ENCODE measurements at places on chromosomes 6 and 20.
A peak's percentile ranks its signal among the peaks of the same experiment; 100 is the strongest.

- no peak for DNase-seq
Observed at GRCh38 chr6:33319939-33320314, 2.4 kb upstream of the ZBTB22 start.

GRCh38 chr6:46888031-46888430, 33.7 kb downstream of the ADGRF5 start:
- DNase-seq = no peak

GRCh38 chr20:53834062-53834442, 236.3 kb downstream of the BCAS1 start:
- DNase-seq = no peak

GRCh38 chr6:33763483-33763882, 16.8 kb upstream of the IP6K3 start:
- no peak for DNase-seq

DNA sequence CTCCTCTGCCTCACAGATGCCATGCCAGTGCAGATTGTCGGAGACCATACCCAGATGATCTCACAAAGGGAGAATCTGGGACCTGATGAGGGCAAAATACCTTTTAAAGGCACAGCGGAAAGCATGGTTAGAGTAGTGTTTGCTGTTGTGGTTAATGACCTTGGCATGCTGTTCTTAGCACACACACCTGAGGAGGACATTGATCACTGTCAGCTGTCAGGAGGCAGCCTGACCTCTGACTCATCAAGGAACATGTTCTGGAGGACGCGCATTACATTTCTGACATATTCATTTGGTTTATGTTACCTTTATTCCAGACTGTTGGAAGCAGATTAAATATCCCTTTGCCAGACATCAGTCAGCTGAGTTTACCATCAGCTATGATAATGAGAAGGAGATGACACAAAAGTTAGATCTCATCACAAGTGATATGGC, 57.1 kb downstream of the GOPC start:
- no peak for DNase-seq

- DNase-seq = no peak
Observed at GRCh38 chr20:46555370-46555956, 5.0 kb upstream of the OCSTAMP start.

DNA sequence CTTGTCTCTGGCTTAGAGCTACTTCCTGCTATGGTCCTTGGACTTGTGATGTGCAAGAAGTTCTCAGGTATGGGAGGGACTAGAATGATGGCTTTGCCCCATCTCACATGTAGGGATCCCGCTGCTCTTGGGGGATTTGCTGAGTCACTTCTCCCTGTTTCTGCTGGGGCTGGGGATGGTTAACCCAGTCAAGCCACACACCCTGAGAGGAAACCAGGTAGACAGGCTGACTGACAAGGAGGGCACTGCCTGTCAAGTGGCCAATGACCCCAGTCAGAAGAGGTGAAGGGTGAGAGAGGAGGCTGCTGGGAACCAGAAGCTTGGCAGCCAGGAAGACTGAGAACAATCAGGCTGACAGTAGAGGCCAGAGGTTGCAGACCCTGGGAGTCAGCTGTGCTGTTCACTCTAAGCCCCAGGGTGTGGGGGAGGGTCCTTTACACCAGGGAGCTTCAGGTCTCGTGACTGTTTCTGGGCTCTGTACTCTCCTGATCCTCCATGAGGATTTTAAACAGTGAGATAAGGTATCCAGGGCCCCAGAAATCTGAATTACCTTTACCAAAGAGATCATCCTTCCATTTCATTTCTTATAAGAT, 34.6 kb downstream of the HLA-F start:
- no peak for DNase-seq

- no peak for DNase-seq
Observed at GRCh38 chr6:131231103-131231502, 95.8 kb downstream of the AKAP7 start.

GRCh38 chr20:49386848-49387580, 95.5 kb downstream of the KCNB1 start:
- DNase-seq = no peak

DNA sequence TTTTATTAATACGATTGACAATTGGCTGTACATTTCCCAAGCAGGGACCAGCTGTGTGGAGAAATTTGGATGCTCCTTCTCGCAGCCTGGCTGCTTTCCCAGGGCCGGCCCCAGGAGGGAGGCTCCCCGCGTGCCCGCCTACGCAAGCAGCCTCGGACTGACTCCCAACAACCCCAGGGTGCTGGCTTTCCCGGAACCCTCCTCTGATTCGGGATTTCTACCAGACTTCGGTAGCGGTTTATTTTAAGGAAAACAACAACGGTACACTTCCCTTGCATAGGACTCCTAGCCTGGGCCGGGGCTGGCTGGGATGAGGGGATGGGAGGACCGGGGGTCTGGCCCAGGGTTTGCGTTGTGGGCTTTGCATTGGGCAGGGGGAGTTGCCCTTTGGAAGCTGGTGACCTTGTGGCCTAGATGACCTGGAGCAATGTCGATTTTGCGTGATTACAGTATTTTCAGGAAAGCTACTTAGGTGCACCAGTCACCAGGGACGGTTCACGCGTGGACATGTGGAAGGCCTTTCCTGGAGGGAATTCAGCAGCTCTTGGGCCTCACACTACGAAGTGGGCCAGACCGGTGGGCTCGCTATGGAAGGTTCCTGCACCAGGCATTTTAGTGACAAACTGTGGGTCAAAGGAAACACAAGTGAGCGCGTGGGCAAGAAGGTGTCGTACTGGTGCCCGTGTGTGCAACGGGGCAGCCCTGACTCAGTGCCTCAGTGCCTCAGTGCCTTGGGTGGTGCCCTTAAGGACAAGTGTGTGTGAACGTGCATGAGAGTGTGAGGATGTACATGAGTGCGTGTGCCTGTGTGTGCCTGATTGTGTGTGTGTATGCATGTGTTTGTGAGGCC, 20.7 kb upstream of the PHACTR3 start:
- no peak for DNase-seq

- no peak for DNase-seq
Observed at GRCh38 chr6:18183766-18184165, 28.5 kb downstream of the KDM1B start.

DNA sequence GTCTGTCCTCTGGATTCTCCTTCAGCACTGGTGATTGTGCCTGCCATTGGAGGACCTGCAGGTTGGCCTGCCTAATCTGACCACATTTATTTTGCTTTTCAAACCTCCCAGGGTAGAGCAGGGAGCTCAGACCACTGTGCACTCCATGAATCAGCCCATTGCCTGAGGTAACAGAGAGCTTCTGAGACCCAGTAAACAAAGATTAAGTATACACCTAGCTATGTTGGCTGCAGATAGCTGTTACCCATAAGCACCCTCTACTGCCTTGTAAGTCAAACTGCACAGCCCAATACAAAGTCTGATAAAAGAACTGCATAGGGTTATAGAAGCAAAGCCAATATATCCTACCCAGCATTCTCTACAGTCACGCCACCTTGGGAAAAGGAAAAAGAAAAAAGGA, 338.7 kb downstream of the HTR1B start:
- DNase-seq = no peak

GRCh38 chr20:33345342-33345741, 56.0 kb downstream of the CDK5RAP1 start:
- no peak for DNase-seq

GRCh38 chr20:31987744-31988143, 19.8 kb downstream of the XKR7 start:
- no peak for DNase-seq

GRCh38 chr6:34657307-34657978, 39.1 kb downstream of the ILRUN start:
- peak; percentile 69 for DNase-seq

DNA sequence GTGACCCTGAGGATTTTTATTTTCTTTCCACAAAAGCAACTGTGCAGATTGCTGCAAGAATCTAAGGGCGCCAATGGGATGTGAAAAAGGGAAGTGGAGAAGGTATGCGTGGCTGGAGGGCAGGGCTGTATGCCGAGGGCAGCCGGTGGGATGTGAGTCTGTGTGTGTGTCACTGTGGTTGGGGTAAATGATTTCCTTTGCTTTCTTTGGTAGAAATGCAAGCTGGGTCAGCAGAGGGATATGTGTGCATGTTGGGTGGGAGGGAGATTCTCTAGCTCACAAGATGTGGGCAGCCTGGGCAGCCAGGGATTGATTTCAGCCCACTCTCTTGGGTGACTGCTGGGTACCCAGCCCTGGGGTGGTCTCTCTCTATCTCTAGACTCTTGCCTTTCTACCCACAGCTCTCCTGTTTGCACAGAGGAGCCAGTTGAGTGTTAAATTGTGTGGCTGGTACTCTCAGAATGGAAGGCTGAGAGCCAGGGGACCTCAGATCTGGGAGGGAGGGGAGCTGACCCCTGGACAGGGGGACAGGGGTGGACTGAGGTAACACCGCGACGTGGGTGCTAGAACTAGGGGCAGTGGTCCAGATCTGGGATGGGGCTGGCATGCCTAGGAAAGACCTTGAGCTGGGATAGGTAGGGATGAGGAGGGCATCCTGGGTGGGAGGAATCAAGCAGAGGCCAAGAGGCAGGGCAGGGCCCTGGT, 136.8 kb upstream of the RNF24 start:
- no peak for DNase-seq

- DNase-seq = no peak
Observed at GRCh38 chr6:121393731-121394505, 41.5 kb upstream of the GJA1 start.

- no peak for DNase-seq
Observed at GRCh38 chr6:135149376-135149775, 31.7 kb upstream of the MYB start.

DNA sequence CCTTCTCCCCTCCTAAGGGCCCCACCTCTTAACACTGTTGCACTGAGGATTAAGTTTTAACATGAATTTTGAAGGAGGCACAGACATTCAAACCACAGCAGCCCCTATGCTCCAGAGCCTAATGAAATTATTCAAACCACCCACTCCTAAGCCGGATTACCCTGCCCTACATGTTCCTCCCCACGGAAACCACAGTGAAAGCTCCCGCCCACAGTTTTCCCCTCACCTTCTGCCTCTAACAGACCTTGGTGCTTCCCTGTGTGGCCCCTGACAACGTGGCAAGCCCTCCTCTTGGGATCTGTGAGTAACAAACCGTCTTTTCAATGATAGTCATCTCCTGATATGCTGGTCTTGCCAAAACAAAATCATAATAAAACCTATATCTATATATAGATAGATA, 74.8 kb downstream of the RIN2 start:
- no peak for DNase-seq

DNA sequence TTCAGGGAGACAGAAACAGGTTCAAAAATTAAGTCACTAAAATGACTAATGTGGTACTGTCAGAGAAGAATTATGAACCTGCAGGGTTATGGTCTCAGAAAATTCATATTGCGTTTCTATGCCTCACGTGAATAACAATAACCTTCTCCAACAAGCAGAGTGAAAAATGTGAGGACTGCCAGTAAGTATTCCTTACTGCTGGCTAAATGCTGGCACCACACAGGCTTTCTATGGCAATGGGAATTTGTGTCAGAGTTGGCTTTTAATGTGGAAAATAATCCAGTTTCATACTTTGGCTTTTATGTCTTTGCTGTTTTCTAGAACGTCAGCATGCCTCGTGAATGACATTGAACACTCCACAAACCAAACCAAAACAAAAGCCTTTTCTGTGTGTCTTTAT, 656.0 kb downstream of the KIF16B start:
- DNase-seq = no peak

DNA sequence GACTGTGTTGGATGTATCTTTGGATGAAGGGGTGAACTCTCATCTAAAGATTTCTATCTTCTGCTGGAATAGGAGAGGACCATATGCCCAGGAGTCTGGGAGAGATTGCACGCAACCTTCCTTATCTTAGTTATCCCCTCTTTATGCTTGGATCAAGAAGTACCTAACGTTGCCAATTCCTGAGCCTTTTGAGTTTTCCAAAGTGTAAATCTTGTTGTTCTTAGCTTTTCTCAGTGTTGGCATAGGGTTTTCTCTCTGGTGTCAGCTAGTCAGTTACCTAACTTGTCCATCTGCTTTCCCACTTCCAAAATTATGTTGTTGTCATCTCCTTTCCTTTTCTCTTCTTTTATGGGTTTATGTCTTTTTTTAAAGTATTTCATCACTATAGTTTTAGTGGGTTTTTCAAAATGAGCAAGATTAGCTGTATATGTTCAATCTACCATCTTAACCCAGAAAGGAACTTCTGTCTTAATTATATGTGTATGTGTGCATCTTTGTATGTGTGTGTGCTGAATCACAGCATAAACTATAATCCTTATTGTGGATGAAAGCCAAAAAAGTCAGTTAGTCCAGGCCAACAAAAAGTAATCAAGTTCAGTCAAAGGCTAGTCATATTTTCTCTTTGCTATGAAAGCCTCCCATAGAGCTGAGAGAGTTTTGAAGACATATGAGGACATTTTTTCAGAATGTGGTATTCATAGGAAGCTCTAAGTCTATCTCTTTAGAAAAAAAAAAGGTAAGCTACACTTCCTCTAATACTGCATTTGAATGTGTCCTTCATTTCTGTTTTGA, 72.1 kb downstream of the KHDC1L start:
- DNase-seq = no peak

GRCh38 chr6:150252714-150253444, 110.0 kb downstream of the PPP1R14C start:
- DNase-seq = no peak

GRCh38 chr20:2390951-2391675, 10.4 kb downstream of the TGM6 start:
- no peak for DNase-seq

- no peak for DNase-seq
Observed at GRCh38 chr6:50591135-50591534, 122.2 kb upstream of the TFAP2D start.

DNA sequence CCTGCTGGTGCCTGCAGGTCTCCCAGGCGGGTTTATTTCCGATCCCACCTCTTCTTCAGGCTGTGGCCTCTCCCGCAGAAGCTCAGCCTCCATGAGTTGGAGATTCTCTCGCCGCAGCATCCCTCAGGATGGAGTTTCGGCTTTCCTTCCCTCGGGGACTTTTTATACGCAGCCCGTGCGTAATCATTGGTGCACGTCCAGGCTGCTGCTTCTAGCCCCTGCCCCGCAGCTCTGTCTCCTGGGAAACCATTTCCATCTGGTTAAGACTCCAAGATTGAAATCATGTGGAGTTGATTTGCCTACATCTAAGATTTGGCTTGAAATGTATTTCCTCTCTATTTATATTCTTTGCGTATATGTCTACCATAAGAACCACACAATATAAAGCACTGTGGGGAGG, 46.7 kb upstream of the CARMIL1 start:
- no peak for DNase-seq

- DNase-seq = no peak
Observed at GRCh38 chr20:13028673-13029072, 19.9 kb downstream of the SPTLC3 start.

- DNase-seq = no peak
Observed at GRCh38 chr6:158853072-158853879, 34.1 kb upstream of the EZR start.
